Hepatic stellate cell (primary cell): ENCODE measurements at places on chromosomes 1 and 21.

DNA sequence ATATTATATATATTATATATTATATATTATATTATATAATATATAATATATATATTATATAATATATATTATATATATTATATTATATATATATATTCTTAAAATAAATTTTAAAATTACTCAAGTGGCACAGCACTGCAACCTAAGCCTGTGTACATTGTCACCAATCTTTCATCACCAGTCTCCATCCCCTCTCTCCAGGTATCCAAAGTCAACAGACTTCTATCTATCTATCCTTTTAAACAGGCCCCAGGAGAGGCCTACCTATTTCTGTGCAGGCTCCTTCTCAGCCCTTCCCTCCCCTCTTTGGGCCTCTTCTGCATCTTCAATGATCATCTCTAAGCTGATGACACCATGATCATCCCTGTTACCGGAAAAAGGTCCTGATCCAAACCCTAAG, 111.7 kb downstream of the RHOU start:
- DNase-seq, result no peak

- no peak for DNase-seq
Observed at GRCh38 chr1:21775985-21776562, 6.9 kb downstream of the USP48 start.

DNA sequence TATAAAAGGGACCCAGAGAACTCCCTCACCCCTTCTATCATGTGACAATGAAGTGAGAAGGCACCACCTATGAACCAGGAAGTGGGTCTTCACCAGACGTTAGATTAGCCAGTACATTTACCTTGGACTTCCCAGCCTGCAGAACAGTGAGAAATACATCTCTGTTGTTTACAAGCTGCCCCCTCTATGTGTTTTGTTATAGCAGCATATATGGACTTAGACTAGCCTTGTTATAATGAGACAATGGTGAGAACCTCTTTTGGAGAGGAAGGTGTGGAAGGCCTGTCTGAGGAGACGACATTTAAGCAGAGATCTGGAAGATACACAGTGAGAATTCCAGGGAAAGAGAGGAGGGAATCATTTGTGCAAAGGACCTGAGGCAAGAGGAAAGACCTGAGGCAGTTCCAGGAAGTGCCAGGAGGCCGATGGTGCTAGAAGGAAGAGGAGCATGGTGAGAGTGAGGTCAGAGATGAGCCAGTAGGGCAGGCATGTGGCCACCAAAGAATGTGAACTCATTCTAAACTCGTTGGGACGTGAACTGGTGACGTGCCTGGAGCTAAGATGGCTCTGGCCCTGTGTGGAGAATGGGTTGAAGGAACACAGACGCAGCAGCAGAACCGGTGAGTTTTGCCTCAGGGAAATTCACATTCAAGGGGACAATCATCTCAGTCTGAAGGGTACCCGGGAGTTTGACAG, 98.9 kb upstream of the IRF2BP2 start:
- no peak for DNase-seq

DNA sequence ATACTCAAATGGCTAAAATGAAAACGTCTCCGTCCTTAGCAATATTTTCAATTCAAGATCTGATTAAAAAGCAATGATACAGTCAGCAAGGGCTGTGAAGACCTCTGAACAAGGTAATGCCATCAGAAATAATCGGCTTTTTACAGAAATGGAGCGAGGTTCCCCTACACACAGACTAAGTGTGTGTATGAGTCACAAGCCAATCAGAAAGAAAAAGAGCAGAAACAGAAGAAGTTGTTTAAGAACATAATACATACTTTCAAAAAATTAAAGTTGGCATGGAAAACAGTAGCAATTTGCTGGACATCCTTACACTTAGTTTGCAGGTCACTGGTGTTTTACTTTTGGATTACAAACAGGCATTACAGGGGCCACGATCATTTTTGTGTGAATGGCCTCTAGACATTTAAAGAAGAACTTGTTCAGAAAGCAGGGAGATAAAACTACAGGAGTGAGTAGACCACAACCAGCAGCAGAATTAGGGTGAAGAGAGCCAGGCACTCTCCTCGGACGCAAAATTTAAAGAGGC, 350.0 kb upstream of the RUNX1 start:
- no peak for DNase-seq

DNA sequence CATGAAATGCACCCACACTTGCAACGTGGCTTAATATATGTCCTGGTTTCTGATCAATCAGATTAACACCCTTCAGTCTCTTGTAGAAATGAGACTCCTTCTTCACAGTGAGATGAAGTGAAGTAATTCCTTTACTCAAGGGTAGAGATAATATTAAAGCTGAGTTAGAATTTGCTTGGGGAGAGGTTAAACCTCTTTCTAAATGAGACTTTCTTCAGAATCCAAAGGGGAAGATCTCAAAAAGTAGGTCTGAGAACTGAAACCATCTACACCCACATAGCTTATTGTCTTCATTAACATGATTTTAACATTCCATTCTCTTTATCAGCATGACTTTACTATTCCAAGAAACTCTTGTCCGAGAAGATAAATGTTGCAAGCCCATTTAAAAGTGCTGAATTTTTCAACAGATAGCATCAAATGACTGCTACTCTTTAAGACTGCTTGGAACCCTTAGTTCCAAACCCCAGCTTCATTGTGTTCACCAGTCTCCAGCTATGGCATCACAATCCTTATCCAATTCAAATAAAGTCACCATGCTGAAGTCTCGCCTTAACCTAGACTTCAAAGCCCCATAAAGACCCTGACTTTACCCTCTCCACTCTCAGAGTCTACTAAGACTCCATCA, 19.2 kb upstream of the TRAF3IP3 start:
- DNase-seq, result no peak

GRCh38 chr1:15330028-15330427, 79.7 kb upstream of the EFHD2 start:
- DNase-seq, result no peak

DNA sequence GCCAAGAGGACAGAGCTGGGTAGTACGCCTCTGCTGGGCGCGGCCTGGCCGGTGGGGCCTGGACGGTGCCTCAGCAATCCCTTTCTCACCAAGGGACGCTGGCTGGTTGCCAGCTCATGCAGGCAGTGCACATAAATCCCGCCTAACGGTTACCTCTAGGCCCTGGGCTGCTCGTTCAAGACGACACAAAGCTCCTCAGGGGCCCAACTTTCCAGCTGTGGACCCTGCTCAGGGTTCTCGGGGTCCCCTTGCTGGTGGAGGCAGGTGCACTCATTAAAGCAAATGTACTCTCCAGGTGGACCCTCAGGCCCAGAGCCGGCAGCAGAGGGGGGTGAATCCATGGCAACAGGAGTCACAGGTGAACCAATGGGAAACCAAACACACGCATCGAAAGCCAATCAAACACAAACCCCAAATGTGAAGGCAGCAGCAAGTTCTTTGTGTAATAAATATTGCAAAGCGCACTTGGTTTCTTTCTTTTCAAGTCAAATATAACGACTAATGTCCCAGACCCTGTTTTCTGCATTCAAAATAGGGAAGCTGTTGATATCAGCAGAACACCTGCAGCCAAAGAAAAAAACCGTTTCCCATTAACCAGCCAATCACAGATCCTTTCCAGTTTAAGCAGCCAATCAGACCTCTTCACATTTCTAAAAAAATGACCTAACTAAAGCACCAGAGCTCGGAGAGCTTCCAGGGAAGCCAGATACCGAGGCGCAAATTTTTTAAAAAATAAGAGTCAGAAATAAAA, 26.1 kb upstream of the CLSTN1 start:
- no peak for DNase-seq

- DNase-seq, result no peak
Observed at GRCh38 chr1:170840371-170840770, 95.0 kb upstream of the MROH9 start.

DNA sequence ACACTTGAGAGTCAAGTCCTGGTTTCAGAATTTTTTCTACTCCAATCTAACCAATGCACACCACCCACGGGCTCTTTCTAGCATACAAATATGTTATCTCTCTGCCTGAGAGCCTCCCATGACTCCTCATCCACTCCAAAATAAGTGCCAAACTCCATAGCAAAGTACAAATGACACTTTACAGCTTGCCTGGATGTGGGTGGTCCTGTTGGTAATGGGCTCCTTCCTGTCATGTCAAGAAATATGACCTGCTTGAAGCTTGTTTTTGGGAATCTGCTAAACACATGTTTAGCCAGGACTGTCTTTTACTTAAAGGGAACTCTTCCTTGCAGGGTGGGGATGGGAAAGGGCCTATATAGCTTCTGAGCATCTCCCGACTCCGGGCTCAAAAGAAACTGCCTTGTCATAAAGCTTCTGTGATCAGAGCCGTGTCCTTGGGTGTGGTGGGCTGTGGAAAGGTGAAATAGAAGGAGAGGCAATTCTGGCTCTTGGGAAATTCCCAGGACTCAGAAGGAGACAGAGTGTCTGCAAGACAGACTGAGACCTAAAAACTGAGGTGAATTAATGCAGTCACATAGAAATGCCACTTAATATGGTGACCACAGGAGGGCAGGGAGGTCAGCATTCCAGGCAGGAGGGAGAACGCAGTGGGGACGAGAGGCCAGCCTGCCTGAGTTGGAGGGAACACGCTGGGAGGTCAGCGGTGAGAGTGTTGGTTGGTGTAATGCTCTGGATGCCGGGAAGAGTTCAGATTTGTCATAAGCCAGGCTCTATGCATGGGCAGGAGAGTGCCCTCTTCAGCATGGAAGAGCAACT, 6.1 kb upstream of the IGFN1 start:
- peak; percentile 82 for DNase-seq

- DNase-seq, result no peak
Observed at GRCh38 chr1:69410893-69411292, 156.8 kb upstream of the LRRC7 start.
